CD4-positive, alpha-beta T cell treated with Interleukin-17A for 4 hours (primary cell): ENCODE measurements at places on chromosomes 6 and 20.

DNA sequence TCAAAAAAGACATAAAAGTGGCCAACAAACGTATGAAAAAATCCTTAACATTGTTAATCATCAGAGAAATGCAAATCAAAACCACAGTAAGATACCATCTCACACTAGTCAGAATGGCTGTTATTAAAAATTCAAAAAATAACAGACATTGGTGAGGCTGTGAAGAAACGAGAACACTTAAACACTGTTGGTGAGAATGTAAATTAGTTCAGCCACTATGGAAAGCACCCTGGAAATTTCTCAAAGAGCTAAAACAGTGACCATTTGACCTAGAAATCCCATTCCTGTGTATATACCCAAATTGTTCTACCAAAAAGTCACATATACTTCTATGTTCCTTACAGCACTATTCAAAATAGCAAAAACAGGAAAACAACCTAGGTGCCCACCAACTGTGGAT, 24.9 kb upstream of the NT5E start:
- DNase-seq = no peak

GRCh38 chr6:144127097-144127496, 23.2 kb upstream of the STX11 start:
- DNase-seq = no peak

DNA sequence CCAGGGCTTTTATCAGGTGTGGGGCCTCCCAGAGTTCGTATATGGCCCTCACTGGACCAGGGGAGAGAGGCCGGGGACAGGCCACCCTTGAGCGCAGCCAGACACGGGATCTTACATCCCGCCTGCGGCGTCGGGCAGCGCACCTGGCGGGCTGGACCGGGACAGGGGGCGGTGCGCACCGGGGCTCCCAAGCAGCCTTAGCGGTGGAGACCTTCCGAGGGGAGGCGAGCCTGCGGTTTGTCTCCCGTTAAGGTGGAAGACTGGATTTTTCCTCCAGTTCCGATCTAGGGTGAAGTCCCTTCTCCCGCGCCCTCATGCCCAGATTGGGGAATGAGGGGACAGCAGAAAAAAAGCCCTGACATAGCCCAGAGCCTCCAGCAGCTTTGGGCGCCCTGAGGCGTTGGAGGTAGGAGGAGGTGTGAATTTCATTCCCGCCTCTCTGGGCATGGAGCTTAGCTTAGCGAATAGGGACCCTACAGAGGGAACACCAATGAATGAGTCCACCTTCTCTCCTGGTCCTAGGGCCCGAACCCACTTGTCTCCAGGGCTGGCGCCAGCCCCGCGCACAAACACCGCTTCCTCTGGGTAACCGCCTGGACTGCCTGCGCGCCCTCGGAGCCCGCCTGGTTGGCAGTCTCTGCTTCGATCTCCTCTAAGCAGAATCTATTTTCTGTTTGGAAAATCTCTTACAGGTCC, 6.7 kb upstream of the LAMP5 start:
- DNase-seq = no peak

- peak; percentile 58 for DNase-seq
These were observed 64.3 kb downstream of the ADTRP start for GRCh38 chr6:11714116-11714797.

DNA sequence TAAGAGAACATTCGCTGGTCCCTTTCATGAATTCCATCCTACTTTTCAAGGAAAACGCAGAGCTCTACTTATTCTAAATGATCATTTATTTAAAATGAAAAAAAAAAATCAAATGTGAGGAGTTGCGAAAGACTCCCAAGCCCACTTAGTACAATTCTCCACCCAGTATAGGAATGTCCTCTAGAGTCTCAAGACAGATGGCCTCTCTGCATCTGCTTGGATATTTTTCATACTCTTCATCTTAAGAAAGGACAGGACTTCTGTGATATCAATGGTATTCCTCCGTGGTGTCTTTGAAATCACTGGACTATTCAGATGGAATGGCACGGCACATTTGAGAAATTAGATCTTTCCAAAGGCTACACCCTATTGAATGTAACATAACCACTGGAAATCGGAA, 107.1 kb downstream of the PTPRK start:
- no peak for DNase-seq

- DNase-seq = no peak
These were observed 669 bp upstream of the TMEM30A start for GRCh38 chr6:75285283-75285639.

- DNase-seq = peak; percentile 42
These were observed 89.8 kb upstream of the PAX1 start for GRCh38 chr20:21615617-21616080.

GRCh38 chr6:160678744-160679401, 14.8 kb upstream of the LPA start:
- DNase-seq = no peak

- no peak for DNase-seq
These were observed 147.1 kb upstream of the SMLR1 start for GRCh38 chr6:130680116-130680515.

DNA sequence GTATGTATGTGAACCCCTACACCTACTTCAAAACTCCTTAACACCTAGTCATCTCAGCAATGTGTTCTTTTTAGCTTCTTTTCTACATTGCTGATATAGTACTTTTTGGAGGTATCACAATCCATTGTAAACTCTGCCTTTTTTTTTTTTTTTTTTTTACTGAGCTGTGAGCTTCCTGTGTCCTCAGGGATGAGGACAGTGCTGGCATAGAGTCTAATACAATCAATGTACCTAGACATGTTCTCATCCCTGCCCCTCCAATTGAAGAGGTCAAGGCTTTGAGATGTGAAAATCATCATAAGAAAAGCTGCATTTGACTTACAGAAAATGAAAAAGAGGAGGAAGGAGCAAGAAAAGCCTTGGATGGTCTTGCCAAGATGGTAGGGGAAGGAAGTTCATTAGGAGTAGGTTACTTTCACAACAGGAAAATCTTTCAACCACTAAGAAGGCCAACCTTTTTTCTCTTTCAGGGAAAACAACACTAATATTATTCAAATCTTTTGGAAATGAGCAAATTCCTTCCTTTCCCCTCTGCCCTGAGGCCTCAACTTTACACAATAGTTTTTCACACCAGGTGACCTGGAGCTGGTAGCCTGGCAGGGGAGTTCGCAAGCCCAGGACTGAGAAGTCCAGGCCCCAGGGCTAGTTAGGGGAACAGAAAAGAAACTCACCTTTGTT, 2.8 kb upstream of the JARID2 start:
- DNase-seq = no peak

- no peak for DNase-seq
These were observed 20.4 kb upstream of the BMP6 start for GRCh38 chr6:7705483-7705882.

GRCh38 chr20:37500311-37500710, 20.7 kb upstream of the NNAT start:
- no peak for DNase-seq

- DNase-seq = peak; percentile 80
These were observed 13.2 kb upstream of the TFB1M start for GRCh38 chr6:155327326-155328073.

GRCh38 chr6:142357879-142358278, 56.1 kb downstream of the ADGRG6 start:
- no peak for DNase-seq

DNA sequence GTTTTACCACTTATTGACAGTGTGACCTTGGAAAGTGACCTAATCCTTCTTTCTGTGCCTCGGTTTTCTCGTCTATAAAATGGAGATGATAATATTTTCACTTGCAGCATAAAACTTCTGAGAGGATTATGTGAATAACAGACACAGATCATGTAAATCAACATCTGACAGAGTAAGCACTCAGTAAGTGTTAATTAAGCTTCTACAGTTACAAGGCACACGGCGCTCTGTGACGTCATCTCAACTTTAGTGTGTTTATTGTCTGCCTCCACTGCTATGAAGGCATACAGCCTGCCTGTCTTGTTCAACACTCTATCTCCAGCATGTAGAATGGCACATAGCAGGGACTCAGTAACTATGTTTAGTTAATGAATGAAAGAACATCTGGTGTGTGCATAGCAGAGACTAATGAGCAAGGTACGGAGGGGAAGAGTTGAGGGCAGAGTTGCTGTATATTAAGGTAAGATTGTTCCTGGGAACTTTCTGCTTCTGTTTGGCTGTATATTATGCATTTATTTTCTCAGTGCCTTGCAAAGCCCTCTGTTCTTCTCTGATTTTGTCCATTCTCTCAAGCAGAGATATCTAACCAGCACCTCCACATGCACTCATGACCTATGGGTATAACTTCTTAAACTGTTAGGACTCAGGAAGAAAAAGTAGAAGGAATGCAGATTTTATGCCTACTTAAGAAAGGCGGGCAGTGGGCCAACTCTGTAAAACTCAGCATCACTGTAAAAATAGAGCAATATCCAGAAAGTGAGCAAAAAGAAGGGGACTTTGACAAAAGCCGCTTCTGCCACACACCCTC, 66.4 kb upstream of the STMND1 start:
- no peak for DNase-seq

- DNase-seq = no peak
These were observed 36.8 kb downstream of the ZMYND8 start for GRCh38 chr20:47319517-47320252.

DNA sequence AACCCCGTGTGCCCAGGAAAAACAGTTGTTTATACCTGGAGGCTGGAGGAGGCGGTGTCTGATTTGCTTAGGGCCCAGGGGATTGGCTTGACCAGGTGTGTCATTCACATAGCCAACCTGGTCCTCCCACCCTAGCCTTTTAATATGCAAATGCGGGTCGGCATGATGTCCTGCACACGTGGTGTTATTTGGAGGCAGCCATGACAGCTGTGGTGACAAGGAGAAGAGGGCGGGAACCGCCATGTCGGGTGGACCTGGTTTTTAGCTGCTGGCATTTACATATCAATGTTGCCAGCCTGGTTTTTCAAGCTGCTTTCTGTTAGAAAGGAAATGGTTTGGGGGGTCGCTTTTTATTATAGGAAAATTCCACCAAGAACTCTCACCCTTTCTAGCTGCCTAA, 291.4 kb upstream of the QKI start:
- no peak for DNase-seq
